Effector memory CD4-positive, alpha-beta T cell (primary cell): ENCODE measurements at places on chromosomes 6 and 20.

- DNase-seq: no peak
These were observed 216.4 kb upstream of the MCHR2 start for GRCh38 chr6:100210137-100211117.

GRCh38 chr6:14001329-14002012 is 76.7 kb downstream of the RNF182 start:
- no peak for DNase-seq

DNA sequence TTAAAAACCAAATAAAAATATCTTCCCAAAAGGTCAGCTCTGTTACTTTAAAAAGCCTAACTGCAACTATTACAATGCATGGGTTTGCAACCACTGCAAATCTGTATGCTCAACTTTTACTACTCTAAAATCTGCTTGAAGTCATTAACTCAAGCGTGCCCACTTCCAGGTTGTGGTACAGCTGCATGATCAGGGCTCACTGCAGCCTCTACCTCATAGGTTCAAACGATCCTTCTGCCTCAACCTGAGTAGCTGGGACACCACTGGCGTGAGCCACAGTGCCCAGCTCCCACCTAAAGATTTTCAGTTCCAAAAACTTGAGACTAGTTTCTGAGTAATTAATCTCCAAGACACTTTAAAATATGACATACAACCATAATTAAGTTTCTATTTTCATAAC is 8.2 kb downstream of the DIDO1 start:
- no peak for DNase-seq

DNA sequence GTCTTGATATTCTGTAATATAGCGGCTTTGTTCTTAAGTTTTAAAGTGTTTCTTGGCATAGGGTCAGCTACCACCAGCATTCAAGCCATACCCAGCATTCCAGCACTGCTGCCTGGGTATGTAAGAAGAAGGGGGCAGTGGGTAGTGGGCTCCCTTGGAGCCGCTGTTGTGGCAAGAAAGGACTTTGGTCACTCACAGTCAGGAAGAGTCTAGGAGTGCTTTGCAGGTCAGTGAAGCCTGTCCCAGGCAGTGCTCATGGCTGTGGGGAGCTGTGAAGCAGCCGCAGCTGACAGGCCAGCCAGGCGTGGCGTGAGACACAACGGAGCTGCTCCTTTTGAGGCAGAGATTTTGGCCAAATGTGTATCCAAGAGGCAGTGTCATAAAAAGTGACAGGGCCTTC is 512.0 kb downstream of the CDKAL1 start:
- DNase-seq: no peak

DNA sequence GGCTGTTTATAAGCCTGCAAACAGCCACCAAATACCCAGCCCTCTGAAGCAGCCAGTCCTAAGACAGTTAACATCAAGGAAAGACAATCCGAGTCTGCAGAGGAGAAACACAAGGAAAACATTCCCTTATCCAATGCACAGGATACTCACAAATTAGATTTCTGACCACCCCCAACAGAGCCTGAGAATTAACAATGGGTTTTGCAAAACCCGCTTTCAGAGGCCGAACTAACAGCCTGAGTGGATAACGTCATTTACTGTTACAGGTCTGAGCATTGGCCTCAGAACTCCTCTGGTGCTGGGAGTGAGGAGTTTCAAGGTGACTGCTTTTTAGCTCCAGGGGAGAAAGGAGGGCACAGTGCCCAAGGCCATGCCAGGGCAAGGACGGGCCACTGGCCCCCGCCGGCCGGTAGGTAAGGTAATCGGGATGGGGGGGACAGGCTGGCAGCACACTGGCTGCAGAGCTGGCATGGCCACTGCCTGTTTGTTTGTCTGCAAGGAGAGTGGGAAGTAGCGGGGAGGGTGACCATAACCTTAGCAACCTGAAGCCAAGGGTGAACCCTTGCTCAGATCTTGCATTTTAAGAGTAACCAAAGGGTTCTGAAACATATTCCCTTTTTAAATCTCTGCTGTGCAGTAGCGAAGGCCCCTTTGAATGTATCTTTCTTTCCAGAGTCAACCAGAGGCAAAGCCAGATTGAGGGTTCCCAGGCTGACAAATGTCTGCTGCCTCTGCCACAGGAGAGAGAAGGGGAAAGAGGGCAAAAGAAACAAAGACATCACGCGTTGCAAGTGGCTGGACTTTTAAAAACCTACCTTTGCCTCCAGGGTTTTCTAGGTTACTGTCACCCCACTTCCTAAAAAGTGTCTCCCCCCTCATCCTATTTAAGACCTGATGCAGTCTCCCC is 3.9 kb downstream of the ZMYND8 start:
- DNase-seq: no peak

- no peak for DNase-seq
These were observed 452.8 kb downstream of the RFPL4B start for GRCh38 chr6:112799889-112800288.

GRCh38 chr6:119484598-119484997 is 135.0 kb upstream of the MAN1A1 start:
- DNase-seq: no peak
